ENCODE measurements at places on chromosomes 1 and 21.

DNA sequence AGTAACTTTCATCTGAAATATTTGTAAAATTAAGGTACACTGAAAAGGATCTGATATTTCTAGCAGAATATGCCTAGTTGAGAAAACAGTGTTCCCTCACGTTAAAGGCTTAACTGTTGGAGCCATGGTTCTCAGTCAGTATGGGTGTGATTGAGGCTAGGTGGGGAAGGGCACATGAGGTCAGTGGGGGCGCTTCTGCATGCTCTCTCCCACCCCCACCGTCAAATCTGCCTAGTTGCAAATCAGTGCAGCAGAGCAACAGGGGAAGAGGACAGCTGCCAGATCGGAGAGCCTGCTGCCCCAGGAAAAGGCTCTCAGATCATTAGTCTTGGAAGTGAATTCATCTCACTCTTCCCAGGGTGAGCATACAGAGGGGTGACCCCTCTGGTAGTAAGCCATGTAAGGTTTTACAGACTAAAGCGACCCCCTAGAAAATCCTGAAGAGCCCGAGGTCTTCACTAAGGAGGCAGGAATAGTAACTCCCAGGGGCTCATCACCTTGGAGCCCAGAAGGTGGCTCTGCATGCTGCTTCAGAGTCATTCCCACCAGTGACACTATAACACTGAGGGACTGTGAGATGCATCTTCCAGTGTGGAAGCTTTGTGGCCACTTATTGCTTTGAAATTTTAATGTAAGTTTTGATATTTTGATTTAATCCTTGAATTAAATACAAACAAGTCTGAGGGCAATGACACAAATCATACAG, 83.1 kb upstream of the BARHL2 start:
- DNase-seq, result no peak

- DNase-seq, result no peak
Measured at GRCh38 chr21:14548779-14549178, 2.7 kb upstream of the SAMSN1 start.

DNA sequence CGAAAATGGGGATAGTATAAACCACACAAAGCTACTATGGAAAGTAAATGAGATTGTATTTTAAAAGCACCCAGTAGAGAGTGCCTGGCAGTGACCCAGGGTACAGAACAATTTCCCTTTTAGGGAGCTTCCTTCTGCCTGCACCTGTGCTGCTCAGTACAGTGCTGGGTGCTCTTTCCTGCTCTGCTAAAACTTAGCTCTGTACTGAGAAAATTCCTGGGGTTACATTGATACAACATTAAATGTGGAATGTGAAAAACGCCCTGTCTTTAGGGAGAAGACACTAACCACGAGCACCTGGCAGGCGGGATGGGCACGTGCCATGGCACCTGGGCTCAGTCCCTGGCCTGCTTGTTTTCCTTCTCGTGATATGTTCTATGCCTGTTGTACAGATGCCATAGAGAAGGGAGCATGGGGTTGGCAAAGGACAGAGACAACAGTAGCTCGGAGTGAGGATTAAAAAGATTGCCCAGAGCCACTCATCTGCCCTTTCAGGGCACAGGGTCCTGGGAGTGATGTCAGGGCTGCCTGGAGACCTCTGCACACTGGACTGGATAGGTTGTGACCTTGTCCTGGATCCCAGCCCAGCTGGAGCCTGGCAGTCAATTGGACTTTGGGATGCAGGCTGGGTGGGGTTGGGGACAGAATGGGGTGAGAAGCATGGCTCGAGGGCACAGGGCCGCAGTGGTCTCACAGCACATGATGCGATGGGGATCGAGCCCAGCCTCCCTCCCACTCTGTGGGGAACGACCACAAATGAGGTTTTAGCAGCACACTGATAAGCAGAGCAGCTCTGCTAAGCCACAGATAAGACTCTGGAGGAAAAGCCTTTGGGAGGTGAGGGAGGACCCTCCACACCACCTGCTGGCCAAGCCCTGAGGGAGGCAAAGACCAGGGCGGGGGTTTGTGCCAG, 4.2 kb downstream of the SPATA46 start:
- peak; percentile 27 for DNase-seq

GRCh38 chr1:12063141-12064072, at the start of gene TNFRSF8:
TSS of gene TNFRSF8 (plus strand) at chr1:12063303. CDS start at chr1:12063599, 296 bp downstream.
- DNase-seq, result no peak

GRCh38 chr1:232856541-232856940, 51.3 kb downstream of the MAP10 start:
- DNase-seq, result no peak

- DNase-seq, result no peak
Measured at GRCh38 chr1:179143322-179143721, 61.5 kb downstream of the TOR3A start.
